Testis (tissue), 5 donors: ENCODE measurements at places on chromosomes 3 and 15. TPM values are rescaled to one million over a fixed set of nuclear protein-coding genes. Genes with fewer than 3 reads are reported as not detected.

DNA sequence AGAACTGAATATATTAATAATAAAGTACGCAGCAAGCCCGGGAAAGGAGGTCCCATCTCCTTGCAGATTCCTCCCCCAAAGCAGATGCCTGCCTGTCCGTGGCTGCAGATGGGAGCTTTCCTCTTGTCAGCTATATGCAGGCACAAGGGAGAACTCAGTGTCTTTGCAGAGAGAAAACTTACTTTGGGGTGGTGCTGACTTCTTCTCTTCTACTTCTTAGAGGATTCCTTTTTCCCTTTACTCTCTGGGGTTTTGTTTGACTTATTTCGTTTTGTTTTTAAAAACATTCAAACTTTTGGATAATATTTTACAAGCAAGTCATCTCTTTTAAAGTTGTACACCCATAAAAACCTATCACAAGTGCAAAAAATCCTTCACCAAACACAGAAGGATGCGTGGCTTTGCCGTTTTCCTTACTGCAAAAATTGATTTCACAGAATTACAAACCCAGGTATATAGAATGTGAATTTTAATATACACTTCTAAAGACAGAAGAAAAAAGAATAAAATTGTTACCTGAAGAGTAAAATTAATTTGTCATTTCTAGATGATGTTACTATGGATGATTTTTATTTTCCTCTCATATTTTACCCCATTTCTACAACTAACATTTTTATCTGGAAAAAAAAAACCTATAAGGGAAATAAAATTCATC, 65.3 kb upstream of the IGF1R start:
- DNase-seq: no peak

- no peak for DNase-seq
These were observed 325.7 kb downstream of the MAGI1 start for GRCh38 chr3:65713016-65713415.

Gene SERINC4
- total RNA-seq: 11.7 TPM

DNA sequence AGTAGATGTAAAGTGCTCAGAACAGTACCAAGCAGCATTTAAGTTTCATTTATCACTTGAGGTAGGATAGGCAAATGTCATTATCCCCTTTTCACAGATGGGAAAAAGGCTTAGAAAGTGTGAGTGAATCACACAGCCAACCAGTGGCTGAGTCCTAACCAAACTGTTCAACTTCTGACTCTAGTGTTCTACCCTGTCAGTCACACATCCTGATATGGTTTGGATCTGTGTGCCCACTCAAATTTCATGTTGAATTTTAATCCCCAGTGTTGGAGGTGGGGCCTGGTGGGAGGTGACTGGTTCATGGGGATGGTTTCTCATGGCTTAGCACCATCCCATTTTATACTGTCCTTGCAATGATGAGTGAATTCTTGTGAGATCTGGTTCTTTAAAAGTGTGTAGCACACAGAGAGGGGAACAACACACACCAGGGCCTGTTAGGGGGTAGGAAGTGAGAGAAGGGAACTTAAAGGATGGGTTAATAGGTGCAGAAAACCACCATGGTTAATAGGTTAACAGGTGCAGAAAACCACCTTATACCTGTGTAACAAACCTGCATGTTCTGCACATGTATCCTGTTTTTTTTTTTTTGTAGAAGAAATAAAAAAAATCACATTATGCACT, 304.7 kb downstream of the SUCLG2 start:
- no peak for DNase-seq

GRCh38 chr3:4322635-4323034, 19.5 kb downstream of the SETMAR start:
- DNase-seq: no peak

Gene SCAANT1
- not detected for total RNA-seq

- DNase-seq: no peak
These were observed 215.5 kb downstream of the NR1D2 start for GRCh38 chr3:24160424-24161095.

- DNase-seq: no peak
These were observed 44.6 kb upstream of the VILL start for GRCh38 chr3:37945807-37946530.
